A549 treated with Hydrocortisone at 1 μM for 4 hours (cell line): ENCODE measurements at places on chromosomes 3 and 15. TPM values are rescaled to one million over a fixed set of nuclear protein-coding genes. Genes with fewer than 3 reads are reported as not detected.

The CLRN1 gene
- not detected in 5 replicates for total RNA-seq

The ONECUT1 gene
- 0.11 to 0.36 TPM (median 0.26 TPM) in 5 replicates for total RNA-seq

The TMEM40 gene
- total RNA-seq = 0.15 to 0.68 TPM (median 0.50 TPM) in 5 replicates

The FOXB1 gene
- total RNA-seq = not detected in 5 replicates
